ENCODE measurements at places on chromosomes 5 and 9.

DNA sequence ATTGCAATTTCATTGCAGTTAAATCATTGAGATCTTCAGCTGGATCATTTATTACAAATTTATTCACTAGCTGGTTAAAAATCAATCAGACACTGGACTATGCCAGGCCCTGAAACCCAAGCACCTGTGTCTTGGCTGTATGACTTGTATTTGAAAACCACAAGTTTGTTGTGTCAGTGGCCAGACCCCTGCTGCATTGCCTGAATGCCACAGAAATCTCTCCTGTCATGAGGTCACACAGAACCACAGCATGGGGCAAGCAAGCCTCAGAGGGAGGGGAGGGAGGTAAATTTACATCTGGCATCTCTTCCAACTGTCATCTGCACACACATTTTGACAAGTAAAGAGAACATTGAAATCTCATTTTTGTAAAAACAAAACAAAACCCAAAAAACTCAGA lies 90.0 kb downstream of the ARRDC3 start:
- DNase-seq: no peak

- no peak for DNase-seq
Observed at GRCh38 chr9:80552931-80553330, 981.2 kb downstream of the TLE4 start.

DNA sequence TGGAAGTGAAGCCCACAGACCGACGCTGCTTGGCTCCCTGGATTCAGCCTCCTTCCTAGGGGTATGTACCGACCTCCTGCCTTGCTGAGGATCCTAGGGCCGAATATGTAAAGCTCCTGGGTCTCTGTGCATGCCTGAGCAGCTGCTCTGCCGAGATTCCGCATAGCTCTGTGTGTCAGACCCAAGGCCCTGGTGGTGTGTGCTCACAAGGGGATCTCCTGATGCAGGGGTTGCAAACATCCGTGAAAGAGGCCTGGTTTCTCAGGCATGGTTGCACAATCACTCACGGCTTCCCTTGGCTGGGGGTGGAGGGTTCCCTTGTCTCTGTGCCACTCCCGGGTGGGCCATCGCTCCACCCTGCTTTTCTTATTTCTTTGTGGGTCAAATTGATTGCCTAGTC lies 19.9 kb upstream of the SVEP1 start:
- DNase-seq: no peak

GRCh38 chr9:137278061-137278701 lies 655 bp downstream of the TOR4A start:
- DNase-seq: no peak

- DNase-seq: no peak
Observed at GRCh38 chr9:73548201-73548600, 396.5 kb downstream of the ANXA1 start.

DNA sequence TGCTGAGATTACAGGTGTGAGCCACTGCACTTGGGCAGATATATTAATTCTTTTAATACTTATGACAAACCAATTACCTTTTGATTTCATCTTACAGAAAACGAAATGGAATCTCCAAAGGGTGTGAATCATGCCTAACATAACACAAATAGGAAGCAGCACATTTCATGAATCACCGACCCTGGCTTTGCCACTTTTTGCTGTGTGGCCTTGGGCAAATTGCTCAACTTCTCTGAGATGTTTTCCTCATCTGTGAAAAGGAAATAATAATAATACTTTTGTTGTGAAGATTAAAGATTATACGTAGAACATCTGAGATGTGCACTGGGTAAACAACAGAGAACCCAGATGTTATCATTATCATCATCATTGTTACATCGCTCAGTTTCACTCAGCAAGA lies 50.7 kb upstream of the FREM1 start:
- no peak for DNase-seq

DNA sequence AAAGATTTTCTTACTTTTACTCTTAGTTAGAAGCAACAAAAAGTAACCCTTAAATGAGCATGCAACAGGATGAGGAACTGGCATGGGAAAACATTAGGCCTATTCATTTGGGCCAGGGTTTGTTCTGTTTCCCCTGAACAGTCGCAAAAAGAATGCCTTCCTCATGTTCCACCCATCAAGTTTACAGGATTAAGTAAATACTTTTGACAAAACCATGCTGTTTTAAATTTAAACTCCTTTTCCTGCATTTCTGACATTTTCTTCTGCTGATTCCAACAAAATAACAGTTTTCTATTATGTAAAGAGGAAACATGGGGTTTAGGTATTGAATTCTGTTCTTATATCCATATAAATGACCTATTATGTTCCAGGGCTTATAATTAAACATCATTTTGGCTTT lies 236.6 kb upstream of the ACTBL2 start:
- no peak for DNase-seq

- no peak for DNase-seq
Observed at GRCh38 chr5:112366987-112367386, 52.1 kb downstream of the EPB41L4A start.

All from stimulated activated CD4-positive, alpha-beta T cell treated with anti-CD3 and anti-CD28 coated beads, Interleukin-12 subunit alpha, Interleukin-12 subunit beta, amount 100 ng/mL, for 24 hours (primary cell).